ENCODE measurements at places on chromosomes 7 and 10.
A peak's percentile ranks its signal among the peaks of the same experiment; 100 is the strongest.

DNA sequence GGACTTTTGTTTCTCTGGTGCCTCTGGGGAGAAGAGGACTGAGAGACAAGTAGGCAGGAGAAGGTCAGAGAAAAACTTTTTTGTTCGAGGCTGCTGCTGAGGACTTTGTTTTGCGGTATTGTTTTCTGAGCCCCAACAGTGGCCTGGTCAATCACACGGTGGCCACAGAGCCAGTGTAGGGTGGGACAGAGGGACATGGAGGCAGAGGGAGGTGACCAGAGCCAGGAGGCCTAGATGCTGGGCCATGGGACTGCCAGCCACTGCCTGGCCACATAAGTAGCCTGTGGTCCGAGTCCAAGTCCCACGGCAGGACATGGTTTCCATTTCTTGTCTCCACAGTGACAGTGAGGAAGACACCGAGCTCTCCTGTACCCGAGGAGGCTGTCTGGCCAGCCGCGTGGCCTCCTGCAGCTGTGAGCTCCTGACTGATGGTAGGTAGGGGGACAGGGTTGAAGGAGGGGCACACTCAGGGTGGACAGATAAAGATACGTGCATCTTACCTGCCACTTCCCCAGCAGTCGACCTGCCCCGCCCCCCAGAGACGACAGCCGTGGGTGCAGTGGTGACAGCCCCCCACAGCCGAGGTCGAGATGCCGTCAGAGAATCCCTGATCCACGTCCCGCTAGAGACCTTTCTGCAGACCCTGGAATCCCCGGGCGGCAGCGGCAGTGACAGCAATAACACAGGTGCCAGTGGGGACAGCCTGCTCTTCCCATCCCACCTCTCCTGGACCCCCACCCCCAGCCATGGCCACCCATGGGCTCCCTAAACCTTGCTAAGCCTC lies 27.5 kb downstream of the SH2B2 start:
- no peak for DNase-seq

- peak; percentile 92 for DNase-seq
Observed at GRCh38 chr7:73308665-73309214, at the start of gene NSUN5. NSUN5 (minus strand) TSS chr7:73308826; CDS start chr7:73308790, 36 bp downstream.

- DNase-seq, result peak; percentile 95
Observed at GRCh38 chr10:73167783-73168464, at the start of the genes ECD and FAM149B1. ECD (minus strand) TSS chr10:73168008; CDS start chr10:73163937, 4,071 bp downstream. FAM149B1 (plus strand) TSS chr10:73168119; CDS start chr10:73168340, 221 bp downstream.

DNA sequence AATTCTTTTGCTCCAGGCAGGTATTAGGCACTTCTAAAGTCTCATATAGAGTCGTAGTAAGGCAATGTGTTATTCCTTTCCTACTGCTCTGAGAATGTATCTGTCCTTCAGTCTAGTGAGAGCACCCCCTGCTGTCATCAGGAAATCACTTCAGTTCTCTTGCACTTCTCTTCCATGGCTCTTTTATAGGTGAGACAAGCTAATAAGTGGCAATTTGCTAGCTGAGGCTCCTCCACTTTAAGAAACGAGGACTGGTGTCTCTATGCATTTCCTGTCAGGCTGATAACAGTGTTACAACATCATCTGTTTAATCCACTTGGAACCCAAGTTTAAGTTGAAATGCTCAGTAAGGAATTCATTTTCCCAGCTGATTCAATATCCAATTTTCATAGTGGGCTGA lies 350.6 kb downstream of the TFEC start:
- DNase-seq, result peak; percentile 9

- no peak for DNase-seq
Observed at GRCh38 chr7:23072048-23072447, 33.5 kb upstream of the KLHL7 start.

DNA sequence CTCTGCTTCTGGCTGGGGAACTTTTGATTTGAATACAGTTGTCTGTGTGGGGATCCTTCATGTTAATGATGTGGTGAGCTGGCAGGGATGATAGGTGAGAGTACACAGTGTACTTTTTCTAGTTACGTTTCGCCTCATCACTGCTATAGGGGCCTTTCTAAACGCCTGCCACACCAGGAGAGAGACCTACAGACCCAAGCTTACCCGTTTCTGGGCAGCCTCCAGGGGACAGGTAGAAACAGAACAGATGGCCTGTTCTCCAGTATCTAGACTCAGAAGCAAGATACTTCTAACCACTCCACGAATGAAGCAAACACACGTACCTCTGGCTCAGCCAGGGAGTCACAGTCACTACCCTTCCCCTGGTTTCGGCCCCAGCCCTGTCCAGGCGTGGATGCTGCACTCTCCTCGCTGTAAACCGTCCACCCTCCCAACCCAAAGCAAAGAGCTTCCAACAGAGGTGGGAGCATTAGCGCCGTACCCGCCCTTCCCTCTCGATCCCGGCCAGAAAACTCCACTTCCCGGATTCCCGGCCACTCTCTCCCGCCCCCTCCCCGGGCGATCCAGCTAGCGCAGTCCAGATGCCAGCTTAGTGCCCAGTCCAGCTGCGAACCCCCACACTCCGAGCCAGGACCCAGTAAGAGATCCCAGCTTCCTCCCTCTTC lies 1.2 kb downstream of the CCDC6 start:
- peak; percentile 58 for DNase-seq

GRCh38 chr10:4678023-4678950 lies 147.7 kb upstream of the AKR1E2 start:
- DNase-seq, result peak; percentile 33

DNA sequence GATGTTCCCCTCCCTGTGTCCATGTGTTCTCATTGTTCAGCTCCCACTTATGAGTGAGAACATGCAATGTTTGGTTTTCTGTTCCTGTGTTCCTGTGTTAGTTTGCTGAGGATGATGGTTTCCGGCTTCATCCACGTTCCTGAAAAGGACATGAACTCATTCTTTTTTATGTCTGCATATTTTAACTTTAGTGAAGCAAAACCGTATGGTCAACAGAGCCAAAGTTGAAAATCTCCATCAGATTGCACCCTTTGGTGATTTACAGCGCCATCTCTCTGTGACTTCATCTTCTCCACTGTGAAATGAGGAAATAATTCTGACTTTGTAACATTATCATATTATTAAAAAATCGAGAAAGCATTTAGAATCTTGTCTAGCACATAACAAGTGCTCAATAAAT lies 132.3 kb upstream of the PLXDC2 start:
- DNase-seq, result no peak

- DNase-seq, result no peak
Observed at GRCh38 chr10:27948186-27948585, 50.7 kb downstream of the ODAD2 start.

- DNase-seq, result peak; percentile 40
Observed at GRCh38 chr7:13949445-13949844, 40.0 kb downstream of the ETV1 start.

GRCh38 chr10:133454204-133454893 lies 604 bp downstream of the SCART1 start:
- no peak for DNase-seq

GRCh38 chr10:130758529-130758928 lies 553.0 kb downstream of the TCERG1L start:
- no peak for DNase-seq

- no peak for DNase-seq
Observed at GRCh38 chr7:38561166-38561565, 70.0 kb downstream of the AMPH start.

DNA sequence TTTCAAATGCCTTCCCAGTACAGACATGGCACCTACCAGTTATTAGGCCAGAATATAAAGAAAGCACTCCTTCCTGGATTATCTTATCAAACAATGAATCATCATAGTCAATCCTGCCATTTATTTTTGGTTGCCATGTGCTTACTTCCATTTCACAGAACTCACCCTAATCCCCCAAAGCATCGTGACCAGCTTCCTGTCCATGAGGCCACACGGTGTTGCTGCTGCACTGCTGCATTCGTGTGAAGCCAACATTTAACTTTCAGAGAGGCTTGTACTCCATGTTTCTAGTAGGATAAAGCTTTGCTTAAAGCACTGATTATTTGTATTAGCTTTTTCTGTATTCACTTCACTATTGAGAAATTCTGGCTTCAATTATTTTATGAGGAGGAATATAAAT lies 14.4 kb downstream of the COL28A1 start:
- no peak for DNase-seq

DNA sequence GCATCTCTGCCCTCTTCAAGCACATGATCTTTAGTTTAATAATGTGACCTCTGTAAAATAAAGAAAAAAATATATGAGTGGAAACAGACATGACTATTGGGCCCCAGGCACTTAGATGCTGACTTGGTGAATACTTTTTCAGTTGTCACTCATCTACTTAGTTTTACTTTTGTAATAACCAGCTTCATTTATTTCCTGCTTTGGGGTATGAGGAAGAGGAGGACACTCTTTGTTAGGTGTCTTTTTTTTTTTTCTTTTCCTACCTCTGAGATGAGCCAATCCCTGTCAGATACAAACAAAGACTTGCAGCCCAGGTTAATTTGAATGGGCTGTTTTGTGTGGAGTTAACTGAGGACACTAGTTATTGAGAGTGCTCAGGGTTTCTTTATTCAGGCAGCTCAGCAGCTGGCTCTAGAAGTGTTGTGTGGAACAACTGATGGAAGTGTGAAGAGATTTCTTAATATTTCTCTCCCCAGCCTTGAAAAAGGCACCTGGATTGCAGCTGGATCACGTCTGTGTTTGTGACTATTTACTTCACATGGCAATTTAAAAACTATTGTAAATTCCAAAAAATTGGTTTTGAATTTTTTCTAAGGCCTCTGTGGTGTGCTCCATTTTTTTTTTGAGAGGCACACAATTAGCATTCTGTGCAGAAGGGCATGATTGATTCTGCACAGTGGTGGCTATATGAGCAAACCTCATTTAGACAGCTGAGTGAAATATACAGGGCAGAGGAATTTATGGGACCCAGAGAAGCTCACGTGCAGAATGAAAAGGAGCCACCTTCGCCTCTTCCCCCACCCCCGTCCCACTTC lies 333.8 kb downstream of the LRMDA start:
- DNase-seq, result no peak

DNA sequence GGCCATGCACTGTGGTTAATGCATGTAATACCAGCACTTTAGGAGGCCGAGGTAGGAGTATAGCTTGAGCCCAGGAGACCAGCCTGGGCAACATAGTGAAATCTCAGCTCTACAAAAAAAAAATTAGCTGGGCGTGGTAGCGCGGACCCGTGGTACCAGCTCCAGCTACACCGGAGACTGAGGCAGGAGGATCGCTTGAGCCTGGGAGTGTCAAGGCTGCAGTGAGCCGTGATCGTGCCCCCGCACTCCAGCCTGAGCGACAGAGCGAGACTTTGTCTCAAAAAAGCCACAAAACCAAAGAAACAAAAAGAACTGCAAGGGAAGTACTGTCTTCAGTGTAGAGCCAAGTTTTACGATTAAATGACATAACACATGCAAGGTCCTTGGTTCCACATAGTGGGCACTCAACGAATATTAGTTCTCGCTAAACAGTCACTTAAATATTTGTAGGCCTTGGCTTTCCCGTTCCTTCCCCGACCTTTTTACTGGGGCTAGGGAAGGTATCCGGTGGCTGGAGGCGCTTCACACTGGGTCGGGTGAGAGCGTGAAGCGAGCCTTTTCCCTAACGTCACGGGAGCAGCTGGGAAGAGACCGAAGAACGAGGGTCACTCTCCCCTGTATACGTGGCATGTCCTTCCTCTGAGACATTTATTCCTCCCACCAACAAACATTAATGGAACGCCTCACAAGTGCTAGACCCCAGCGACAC lies 993 bp upstream of the SND1 start:
- peak; percentile 12 for DNase-seq

GRCh38 chr7:11786186-11786585 lies 45.8 kb downstream of the THSD7A start:
- no peak for DNase-seq

DNA sequence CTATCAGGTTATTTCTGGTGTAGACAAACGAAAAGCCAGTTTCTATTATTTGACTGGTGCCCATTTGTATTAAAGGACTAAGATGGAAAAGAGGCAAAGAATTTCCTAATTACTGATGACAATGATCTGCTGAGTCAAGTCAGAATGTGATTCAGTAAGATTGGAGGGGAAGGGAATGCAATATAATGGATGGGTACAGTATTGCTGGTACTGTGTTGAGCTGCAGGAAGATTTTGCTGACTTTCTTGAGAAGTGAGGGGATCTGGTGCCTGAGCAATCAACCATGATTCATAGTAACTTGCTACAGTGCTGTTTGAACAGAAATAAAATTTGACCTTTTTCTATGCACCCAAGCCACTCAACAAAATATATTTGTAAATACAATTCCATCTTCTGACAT lies 139.1 kb upstream of the RHEB start:
- DNase-seq, result no peak

GRCh38 chr7:115350764-115351163 lies 428.9 kb downstream of the MDFIC start:
- no peak for DNase-seq

GRCh38 chr7:111096997-111097396 lies 6.1 kb downstream of the LRRN3 start:
- no peak for DNase-seq
